Endothelial cell of umbilical vein (primary cell): ENCODE measurements at places on chromosomes 4 and X. TPM values are rescaled to one million over a fixed set of nuclear protein-coding genes. Genes with fewer than 3 reads are reported as not detected.

- DNase-seq, result peak; percentile 44
These were observed 854 bp downstream of the RNF113A start for GRCh38 chrX:119870626-119871131.

DNA sequence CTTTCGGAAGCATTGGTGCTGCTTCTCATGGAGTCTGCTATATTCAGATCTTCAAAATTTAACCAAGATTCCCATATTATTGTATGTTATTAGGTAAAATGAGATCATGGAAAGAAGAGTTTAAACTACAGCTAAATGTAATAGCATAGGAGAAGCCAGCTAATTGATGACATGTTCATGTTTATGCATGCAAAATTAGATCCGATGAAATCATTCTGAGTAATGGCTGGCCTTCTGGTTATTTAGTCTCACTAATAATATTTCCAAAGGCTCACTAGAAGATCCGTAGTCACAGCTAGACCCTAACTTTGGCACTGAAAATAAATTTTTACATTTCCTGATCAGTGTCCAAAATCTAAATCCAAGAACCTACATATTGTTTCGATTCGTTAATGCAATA lies 19.8 kb upstream of the PHKA2 start:
- DNase-seq, result no peak

GRCh38 chr4:183758758-183759447 lies 99.8 kb downstream of the TRAPPC11 start:
- no peak for DNase-seq

GRCh38 chrX:129797251-129797906 lies 17.6 kb downstream of the SASH3 start:
- no peak for DNase-seq

GRCh38 chr4:123871341-123871740 lies 474.7 kb downstream of the SPRY1 start:
- DNase-seq, result no peak

GRCh38 chr4:161343569-161343950 lies 820.2 kb downstream of the FSTL5 start:
- DNase-seq, result no peak

- peak; percentile 82 for DNase-seq
These were observed at the start of gene PAQR3 for GRCh38 chr4:78938868-78939666. TSS of gene PAQR3 (minus strand) at chr4:78939438. CDS start at chr4:78939224, 214 bp downstream.

DNA sequence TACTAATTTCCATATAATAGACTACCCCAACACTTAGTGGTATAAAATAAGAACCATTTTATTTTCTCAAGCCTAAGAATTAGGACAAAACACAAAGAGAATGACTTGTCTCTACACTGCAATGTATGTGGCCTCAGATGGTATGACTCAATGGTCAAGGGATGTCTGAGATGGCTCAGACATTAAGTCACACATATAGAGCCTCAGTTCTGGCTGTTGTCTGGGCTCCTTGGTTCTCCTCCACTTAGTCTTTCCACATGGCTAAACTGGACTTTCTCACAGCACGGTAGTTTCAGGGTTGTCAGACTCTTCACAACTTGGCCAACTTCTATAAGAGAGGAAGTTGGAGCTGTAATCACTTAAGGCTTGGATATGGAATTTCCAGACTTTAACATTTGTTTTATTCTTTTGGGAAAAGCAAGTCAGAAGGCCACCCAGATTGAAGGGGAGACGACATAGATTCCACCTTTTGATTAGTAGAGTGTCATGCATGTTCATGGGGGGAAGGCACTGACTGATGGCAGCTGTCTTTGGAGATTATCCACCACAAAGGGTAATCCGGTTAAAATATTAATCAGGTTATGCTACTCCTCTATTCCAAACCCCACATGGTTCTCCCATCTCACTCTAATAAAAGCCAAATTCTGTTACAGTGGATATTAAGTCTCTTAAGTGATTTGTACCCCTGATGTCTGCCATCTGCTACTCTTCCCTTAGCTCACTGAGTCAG lies 9.4 kb downstream of the IL15 start:
- no peak for DNase-seq

GRCh38 chrX:151633157-151633556 lies 62.1 kb upstream of the PRRG3 start:
- DNase-seq, result no peak

GRCh38 chrX:19642241-19643109 lies 127.2 kb upstream of the MAP3K15 start:
- no peak for DNase-seq

DNA sequence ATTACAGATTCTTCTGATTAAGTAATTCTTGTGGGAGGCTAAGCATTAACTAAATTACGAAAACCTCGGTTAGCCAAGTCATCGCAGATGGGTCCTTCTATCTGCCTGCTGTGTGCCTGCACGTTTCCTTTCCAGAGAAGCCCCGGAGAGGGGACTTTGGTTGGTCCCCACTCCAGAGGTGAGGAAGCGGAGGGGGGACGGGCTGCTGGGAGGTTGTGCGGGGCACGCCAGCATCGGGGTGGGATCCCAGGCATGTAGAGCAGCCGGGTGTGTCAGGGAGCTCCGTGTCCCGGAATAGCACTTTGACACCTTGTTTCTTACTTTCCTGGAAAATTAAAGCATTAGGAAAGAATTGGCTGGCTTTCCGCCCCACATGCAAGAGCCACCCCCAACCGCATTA lies 26.6 kb downstream of the PIGG start:
- DNase-seq, result no peak

GRCh38 chrX:50751091-50751490 lies 62.9 kb downstream of the SHROOM4 start:
- DNase-seq, result no peak

- DNase-seq, result peak; percentile 77
These were observed at the start of gene GRPR for GRCh38 chrX:16123222-16123786. TSS of gene GRPR (plus strand) at chrX:16123565. CDS start at chrX:16123954, 389 bp downstream.

GRCh38 chr4:108336076-108336475 lies 167.3 kb upstream of the LEF1 start:
- DNase-seq, result no peak

DNA sequence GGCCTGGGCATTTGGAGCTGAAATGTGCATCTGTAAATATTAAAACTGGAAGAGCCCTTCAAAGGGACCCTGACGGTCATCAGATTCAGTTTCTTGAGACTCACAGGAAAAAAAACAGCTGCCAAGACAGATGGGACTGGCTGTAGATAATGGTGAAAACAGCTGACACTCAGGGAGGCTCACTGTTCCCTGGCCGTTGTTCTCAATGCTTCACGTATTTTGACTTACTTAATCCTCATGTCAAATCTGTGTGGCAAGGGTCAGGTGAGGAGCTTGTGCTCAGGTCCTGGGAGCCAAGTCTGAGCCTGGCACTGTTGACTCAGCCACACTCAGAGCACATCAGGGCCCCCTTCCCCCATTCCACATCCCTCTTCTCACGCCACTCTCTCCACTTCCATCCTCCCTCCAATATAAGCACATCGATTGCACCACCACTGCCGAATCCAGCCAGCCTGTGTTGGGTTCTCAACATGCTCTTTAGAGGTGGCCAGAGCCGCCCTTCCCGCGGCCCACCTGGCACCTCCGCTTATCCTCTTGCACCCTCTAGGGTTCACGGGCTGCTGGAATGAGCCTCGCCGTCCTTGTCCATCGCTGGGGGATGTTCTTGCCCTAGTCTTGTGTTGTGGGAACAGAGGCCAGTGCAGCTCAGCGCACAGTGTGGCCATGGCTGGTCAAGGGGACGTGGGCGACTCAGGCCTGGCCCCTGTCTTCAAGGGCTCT lies 40.1 kb downstream of the EVC start:
- no peak for DNase-seq

DNA sequence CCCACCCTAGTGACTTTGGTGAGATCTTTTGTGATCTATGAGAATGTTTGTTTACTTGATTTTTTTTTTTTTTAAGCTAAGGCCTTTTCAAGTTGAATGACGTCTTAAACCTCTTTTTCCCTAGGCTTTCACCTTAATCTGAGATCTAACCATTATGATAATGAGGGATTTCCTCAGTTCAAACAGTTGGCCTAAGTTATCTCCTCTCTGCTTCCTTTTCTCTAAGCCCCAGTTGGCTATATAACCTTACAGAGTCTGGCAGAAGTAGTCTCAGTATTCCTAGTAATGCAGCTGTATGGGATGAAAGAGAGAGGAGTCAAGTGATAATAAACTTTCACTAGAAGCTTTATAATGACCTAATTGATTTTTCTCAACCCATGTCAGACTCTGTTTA lies 99.0 kb downstream of the STIM2 start:
- no peak for DNase-seq

- peak; percentile 22 for DNase-seq
These were observed 472.8 kb upstream of the BOD1L1 start for GRCh38 chr4:14100349-14100748.

DNA sequence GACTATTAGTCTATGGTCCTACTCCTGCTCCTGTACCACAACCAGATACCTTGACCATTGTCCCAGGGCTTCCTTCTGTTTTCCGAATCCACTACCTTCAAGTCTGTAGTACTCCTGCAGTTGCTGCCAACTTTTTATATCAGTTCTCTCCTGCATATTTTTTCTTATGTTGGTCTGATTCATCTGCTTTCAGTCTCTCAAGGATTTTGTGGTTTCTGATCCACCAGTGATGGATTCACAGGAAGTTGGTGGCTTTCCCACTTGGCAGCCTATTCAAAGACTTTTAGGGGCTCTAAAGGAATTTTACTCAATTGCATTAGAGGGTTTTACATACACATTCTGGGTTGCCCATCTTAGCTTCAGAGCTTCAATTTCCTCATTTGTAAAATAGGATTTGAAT lies 23.6 kb downstream of the KIF4A start:
- no peak for DNase-seq

DNA sequence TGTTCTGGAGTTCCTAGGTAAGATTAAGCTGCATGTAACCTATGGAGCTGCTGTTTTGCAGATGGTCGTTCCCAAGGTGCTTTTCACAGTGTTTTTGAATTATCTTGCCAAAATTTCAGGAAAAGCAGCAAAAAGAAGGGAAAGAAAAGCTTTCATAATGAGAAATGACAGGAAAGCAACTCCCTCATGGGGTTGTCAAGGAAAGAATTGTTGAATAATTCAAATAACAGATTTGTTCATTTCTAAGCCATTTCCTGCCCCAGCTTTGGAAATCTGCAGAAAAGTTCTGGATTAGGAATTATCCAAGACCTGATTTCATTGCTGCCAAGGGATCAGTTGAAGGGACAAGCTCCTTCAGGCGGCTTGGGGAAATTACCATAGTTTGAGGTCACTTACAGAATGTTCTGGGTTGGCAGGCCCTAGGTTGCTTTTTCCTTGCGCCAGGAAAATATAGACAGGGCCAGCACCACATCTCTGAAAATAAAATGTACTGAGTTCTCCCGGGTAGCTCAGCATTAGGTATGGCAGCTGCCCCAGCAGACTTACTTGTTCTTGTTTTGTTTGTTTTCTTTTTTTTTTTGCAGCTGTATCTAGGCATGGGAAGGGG lies 354.7 kb downstream of the STIM2 start:
- DNase-seq, result no peak

GRCh38 chr4:124642846-124643245 lies 69.7 kb downstream of the ANKRD50 start:
- DNase-seq, result no peak

DNA sequence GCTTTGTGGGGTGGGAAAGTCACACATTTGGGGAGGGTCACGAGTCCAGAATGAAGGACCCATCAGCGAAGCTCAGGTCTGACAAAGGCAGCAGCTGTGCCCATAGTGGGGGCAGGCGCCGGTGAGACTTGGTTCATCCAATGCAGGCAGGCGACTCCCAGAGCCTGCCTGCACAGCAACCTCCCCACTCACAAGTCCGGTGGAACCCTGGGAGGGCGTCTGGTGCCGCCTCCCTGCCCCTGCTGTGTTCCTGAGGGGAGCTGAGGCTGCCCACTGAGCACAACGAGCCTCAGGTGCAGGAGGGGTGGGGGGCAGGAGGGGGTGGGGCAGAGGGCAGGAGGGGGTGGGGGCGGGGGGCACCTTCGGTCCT lies 13.7 kb downstream of the LRPAP1 start:
- no peak for DNase-seq

GRCh38 chr4:180380733-180381132 lies 1862.5 kb upstream of the TENM3 start:
- no peak for DNase-seq

DNA sequence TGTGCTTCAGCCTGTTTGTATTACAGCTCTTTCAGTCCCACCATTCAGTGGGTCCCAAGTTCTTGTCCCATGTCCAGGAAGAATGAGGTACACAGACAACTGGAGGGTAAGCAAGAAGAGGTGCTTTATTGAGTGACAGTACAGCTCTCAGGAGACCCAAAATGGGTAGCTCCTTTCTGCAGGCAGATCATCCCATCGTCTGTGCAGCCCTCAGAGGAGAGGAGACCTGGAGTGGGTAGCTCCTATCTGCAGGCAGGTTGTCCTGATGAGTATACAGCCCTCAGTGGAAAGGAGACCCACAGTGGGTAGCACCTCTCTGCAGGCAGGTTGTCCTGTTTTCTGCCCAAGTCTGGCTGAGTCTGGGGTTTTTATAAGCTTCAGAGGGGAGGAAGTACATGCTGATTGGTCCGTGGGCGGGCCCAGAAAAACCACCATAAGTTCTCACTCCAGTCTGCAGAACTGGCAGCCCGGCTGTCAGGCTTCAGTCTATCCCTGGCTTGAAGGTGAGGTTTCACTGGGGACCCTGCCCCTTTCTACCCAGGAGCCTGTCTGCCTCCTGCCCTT lies 18.0 kb downstream of the GRK4 start:
- DNase-seq, result no peak

DNA sequence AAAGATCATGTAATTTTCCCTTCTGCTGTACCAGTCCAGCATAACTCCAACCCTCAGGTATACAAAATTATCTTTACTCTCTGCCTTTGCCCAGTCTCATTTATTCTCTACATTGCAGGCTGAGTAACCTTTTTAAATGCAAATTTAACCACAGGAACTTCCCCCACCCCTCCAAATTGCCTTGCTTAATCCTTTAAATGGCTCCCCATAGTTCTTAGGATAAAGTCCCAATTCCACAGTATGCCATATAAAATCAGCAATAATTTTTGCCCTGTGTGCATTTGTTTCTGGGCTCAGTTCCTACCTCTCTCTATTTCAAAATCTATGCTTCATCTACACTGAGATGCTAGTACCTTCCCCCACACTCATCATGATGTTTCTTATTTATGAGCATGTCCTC lies 879.7 kb downstream of the RPA4 start:
- DNase-seq, result no peak

DNA sequence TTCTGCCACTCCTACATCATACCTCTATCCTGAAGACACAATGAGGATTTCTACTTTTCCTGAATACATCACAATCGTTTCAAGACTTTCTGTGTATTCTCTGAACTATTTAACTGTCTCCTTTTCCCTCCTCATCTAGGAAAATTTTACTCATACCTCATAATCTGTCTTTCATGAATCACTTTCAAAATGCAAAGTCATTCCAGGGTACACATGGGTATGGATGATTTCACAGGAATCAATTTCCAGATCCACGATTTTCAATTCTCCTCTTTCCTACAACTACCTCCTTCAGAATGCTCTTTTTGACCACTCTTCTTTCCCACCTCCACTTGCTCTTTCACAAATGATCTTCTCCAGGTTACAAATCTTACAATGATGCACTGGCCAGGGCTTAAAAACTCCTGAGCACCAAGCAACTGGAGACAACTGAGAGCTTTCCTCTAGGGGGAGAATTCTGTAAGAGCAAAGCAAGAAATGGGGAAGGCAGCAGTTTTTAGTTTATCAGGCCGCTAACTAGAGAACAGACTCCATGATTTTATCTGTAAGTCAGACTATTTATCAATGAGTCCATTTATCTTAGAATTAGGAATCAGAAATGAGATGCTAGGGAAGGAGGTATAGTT lies 116.4 kb downstream of the PPP3CA start:
- DNase-seq, result no peak

RTL3 gene
- not detected in 2 replicates for total RNA-seq

CACNA1F gene
- total RNA-seq, result not detected in 2 replicates

BEX4 gene
- total RNA-seq, result 28.0 and 30.3 TPM in 2 replicates

ASB5 gene
- total RNA-seq, result not detected in 2 replicates

SLIT2 gene
- total RNA-seq, result 22.2 and 28.2 TPM in 2 replicates

SHOX gene
- total RNA-seq, result not detected in 2 replicates

TIMM8A gene
- total RNA-seq, result 15.2 and 17.5 TPM in 2 replicates

LUZP4 gene
- not detected in 2 replicates for total RNA-seq

DOK7 gene
- total RNA-seq, result not detected in 2 replicates
